Stimulated activated CD8-positive, alpha-beta memory T cell treated with anti-CD3 and anti-CD28 coated beads, Interleukin-7, amount 100 ng/mL, for 24 hours (primary cell): ENCODE measurements at places on chromosomes 4 and X.

GRCh38 chr4:183074288-183074990, 24.6 kb upstream of the WWC2 start:
- no peak for DNase-seq

DNA sequence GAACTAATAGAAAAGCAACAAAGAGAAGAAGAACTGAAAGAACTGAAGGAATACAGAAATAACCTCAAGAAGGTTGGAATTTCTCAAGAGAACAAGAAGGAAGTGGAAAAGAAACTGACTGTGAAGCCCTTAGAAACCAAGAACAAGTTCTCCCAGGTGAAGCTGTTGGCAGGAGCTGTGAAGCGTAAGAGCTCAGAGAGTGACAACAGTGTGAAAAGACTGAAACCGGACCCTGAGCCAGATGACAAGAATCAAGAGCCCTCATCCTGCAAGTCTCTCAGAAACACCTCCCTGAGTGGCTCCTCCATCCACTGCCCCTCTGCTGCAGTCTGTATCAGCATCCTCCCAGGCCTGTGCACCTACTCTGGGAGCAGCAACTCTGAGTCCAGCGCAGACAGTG, 8.4 kb upstream of the FHDC1 start:
- no peak for DNase-seq

DNA sequence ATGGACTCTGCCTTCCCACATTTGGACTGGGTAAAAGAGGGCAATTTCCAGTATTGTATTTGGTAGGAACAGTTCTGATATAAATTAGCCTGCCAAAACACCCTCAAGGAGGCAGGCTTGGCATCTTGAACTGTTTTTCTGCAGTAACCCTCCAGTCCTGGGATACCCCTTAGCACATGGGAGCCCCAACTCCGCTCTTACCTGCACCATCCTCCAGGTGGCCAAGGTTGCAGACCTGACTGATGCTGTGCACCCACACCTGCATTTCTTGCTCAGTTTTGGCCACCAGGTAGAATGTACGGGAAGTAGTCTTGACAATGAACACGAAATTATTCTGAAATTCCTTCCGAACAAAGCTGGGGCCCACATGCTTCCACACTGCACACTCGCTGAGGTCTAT, 35.1 kb downstream of the GAB3 start:
- DNase-seq: no peak

DNA sequence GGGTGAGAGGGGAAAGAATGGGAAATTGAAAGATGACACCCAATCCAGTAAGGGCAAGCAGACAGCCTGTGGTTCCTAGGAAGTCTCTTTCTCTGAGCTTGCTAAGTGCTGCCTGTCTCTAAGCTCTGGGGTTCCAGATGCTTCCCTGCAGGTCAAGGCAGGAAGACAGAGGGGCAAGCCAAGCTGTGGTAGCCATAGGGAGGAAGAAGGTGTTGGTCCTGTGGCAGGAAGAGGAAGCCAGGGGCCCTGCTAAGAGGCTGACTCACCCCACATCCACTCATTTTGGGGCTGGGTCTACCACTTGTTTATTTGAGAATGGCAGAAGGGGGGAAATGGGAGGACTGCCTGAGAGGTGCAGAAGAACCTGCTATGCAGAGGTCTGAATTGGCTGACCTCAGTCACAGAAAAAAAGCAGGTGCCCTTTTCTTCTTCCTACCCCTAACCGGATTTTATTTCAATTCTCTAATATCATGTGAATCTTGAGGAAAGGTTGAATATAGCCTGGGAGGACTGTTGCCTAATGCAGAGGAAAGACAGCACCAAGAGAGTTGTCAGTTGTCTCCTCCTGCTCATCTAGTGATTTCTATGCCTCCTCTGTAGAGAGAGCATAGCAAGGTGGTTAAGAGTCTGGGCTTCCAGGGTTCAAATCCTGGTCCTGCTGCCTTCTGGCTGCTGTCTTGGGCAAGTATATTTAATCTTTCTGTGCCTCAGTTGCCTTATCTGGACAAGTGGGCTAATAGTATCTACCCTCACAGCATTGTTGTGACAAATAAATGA, 27.4 kb downstream of the HOPX start:
- DNase-seq: no peak

- DNase-seq: no peak
These were observed 652 bp downstream of the SRPX start for GRCh38 chrX:38220024-38220414.

DNA sequence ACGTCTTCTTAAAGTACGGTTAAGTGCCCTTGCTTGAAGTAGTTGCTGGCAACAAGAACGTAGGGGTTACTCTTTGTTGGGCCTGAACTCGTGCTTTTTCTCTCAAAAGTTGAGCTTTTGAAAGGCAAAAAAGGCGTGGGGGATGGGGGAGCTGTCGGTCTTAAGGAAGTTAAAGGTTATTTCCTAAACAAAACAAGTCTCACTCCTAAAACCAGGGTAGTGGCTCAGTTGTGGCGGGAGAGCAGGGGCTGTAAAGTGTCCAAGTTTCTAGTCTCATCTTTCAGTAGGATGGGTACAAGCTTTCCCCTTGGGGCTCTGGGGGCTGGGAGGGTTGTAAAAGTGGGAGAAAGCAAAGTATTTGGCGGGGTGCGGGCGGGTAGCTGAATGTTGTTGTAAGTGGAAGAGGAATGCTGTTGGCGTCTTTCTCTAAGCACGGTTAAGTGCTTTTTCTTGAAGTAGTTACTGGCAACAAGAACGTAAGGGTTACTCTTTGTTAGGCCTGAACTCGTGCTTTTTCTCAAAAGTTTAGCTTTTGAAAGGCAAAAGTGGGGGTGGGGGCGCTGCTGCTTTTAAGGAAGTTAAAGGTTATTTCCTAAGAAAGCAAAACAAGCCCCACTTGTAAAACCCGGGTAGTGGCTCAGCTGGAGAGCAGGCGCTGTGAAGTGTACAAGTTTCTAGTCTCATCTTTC, 904 bp upstream of the WDR1 start:
- DNase-seq: no peak

GRCh38 chrX:19566359-19567222, 51.3 kb upstream of the MAP3K15 start:
- DNase-seq: no peak

DNA sequence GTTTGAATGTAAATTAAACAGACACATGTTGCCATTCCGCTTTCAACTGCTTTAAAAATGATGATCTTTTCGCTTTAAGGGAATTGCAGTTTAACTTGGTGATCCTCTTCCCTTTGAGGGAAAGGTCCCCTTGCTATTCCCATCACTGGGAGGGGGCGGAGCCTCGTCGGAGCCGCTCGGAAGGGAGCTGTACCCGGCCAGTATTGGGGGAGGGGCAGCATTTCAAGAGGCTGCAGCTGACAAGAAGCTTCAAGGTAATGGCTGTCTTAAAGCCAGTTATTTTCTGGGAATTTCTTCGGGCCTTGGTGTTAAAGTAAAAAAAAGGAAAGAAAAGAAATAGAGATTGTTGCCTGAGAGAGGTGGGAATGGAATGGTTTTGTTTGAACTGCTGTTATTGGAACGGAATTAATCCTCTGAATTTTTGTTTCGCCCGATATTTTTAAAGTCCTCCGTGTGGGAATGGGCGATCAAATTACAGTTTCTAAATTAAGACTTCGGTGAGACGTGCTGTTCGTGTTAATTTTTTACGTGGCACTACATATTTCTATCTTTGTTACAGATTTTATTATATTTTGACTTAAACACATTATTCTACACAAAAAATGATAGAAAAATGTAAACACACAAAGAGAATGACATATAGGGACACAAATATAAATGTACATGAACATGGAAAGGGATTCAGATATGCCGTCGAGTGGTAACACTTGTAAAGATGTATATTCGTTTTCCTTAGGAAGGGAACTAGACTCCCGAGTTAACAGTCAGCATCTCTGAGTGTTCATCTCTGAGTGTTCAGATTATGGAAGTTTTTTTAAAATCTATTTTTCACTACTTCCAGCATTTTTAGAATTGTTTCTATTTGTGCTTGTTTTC, 9.2 kb downstream of the PWWP3B start:
- DNase-seq: no peak

GRCh38 chr4:183563874-183564273, 59.0 kb downstream of the ING2 start:
- no peak for DNase-seq

DNA sequence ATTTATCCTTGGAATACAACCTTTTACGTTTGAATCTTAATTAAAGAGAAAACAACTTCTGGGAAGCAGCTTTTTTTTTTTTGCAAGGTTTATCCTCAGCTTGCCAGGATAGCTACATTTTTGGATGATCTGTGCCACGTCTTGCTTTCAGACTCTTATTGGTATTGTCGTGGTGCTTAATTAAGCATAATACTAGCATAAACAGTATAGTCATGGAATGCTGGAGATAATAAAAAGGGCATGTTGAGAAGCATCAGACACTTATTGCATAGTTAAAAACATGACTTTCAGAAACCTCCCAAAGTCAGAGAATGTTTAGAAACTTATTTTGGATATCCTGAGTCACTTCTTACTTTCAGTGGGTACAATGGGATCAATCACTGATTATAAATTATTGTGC, 77.0 kb downstream of the PALLD start:
- DNase-seq: no peak

GRCh38 chr4:2186133-2186864, 55.6 kb downstream of the HAUS3 start:
- no peak for DNase-seq
